ENCODE measurements at places on chromosomes 5 and 9. TPM values are rescaled to one million over a fixed set of nuclear protein-coding genes. Genes with fewer than 3 reads are reported as not detected.

DNA sequence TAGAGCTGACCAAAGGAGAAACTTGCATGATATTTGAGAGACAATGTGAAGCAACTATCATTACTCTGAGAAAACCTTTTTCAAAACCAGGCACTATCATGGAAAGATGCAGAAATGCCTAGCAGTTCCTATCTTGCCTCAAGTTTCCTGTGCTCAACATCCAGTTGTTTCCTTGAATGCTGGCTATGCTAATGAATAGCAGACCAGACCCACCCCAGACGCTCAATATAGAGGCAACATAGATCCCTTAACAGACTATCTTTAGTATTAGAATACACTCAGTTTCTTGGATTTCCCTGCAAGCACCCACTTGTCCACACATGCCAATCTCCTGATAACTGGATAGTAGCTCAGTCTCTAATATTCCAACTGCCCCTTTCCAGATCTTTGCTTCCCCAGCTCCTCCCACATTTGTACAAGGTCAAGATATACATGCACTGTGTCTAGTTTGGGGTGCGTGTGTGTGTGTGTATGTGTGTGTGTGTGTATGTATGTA, 93.3 kb upstream of the PCSK5 start:
- H3K27ac ChIP-seq = no peak overlapping the region
- no peaks in the 10 kb centered on the region for H3K36me3 ChIP-seq
- H3K4me1 ChIP-seq = no peaks in the 10 kb centered on the region
- no peaks in the 10 kb centered on the region for H3K27me3 ChIP-seq
- no peak overlapping the region for H3K4me3 ChIP-seq
- no peak for DNase-seq

- no peak overlapping the region for H3K4me3 ChIP-seq
- peaks cover 6% of the 10 kb centered on the region for H3K4me1 ChIP-seq
- no peak for DNase-seq
- no peaks in the 10 kb centered on the region for H3K27me3 ChIP-seq
Observed at GRCh38 chr5:173697931-173698579, 81.6 kb upstream of the BOD1 start.

DNA sequence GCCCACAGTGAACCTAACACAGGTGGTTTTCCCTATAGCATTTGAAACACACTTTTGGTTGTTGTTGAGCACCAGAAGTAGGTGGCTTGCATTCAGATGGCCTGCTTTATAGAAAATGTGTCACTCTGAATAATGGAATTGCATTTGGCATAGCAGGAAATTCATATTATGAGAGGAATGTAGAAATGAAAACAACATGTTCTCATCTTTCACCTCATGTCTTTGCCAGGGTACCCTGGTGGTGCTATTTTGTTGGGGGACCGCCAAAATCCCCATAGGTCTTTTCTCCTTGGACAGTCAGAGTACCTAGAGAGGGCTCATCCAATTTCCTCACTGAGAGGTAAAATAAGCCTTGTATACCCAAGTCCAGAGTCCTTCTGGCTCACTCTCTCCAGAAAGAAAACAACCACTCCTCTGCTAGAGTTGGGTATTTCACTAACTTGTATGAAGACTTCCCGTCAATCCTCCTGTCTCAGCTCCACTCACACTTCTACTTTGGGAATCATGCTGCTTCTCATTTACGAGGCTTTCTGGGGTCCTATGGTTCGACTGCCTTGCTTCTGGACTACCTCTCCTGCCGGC, 67.4 kb downstream of the MRPS27 start:
- peaks cover 5% of the 10 kb centered on the region for H3K36me3 ChIP-seq
- H3K27me3 ChIP-seq = no peaks in the 10 kb centered on the region
- H3K4me1 ChIP-seq = peaks cover 5% of the 10 kb centered on the region
- no peak overlapping the region for H3K4me3 ChIP-seq

PCDHB15 gene
- 8.3 TPM for total RNA-seq

DNA sequence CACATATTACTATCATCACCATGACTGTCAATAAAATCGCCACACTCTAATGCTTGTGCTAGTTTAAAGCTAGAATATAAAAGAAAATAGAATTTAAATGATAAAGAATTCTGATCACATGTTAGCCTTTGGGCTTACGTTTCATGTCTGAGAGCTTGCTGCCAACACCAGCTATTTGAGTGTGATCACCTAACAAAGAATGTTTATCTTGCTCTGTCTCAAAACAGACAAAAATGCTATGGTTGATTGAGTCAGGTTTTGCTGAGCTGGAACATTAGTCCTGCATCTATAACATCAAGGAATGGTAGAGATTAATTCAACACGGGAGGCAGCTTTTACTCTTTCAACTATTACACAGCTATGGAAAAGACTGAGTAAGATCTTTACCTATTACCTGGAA, 50.7 kb downstream of the MSX2 start:
- no peaks in the 10 kb centered on the region for H3K36me3 ChIP-seq
- H3K4me1 ChIP-seq = peaks cover 10% of the 10 kb centered on the region
- DNase-seq = no peak
- no peak overlapping the region for H3K4me3 ChIP-seq

ENTREP1 gene
- 3.7 TPM for total RNA-seq

GALNT12 gene
- 12.9 TPM for total RNA-seq

GRCh38 chr9:124007565-124008302, 3.8 kb upstream of the LHX2 start:
- no peak for DNase-seq
- no peak overlapping the region for H3K27ac ChIP-seq
- no peak overlapping the region for H3K4me3 ChIP-seq
- H3K36me3 ChIP-seq = no peaks in the 10 kb centered on the region
- H3K4me1 ChIP-seq = peaks cover 11% of the 10 kb centered on the region

URM1 gene
- total RNA-seq = 60.9 TPM

DNA sequence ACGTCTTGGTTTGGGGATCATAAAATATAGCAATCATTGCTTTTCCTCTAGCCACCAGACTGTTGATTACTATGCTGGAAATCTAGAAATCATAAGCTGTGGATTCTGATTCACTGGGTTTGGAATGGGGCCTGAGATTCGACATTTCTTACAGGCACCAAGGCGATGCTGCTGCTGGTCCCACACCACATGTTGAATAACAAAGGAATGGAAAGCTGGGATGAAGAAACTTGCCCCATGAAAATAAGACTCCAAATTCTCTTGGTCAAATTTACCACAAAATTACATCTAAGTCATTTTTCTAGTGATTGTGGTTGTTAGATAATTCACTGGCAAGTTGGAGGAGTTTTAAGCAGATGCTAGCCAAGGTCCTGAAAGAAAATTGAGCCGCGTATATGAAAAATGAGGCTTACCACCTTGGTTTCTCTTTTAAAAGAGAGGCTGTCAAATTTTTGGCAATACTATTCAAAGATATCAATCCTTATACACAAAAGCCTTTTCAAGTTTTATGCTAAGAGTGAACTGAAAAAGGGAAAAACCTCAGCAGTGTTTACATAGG, 23.0 kb upstream of the MEIKIN start:
- H3K36me3 ChIP-seq = no peaks in the 10 kb centered on the region
- no peaks in the 10 kb centered on the region for H3K4me1 ChIP-seq
- H3K27me3 ChIP-seq = no peaks in the 10 kb centered on the region
- no peak overlapping the region for H3K27ac ChIP-seq
- no peak overlapping the region for H3K4me3 ChIP-seq

DNA sequence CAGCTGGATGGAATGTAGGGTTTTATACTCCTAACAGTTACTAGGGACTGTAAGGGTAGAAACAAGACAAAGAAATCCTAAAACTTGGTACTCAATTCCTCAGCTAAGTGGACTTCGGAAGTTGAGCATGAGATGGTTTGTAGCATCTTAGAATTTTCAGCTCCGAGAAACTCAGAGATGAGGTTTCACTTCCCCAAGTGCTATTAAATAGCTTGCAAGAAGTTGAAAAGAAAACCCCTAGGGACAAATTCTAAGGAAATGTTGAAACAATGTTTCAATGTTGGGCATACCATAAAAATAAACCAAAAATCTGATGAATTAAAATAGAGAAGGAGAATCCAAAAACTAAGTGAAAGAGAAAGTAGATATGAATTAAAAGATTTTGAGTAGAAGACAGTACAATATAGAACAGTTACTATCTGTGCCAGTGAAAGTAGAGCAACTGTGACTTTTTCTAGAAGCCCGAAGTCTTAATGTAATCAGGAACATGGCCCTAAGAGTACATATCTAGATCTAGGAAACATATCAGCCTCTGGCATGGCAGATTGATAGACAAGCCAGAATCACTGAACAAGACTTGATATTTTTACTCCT, 308.6 kb upstream of the RGMB start:
- H3K27ac ChIP-seq = no peak overlapping the region
- H3K27me3 ChIP-seq = no peaks in the 10 kb centered on the region
- H3K4me3 ChIP-seq = no peak overlapping the region
- no peaks in the 10 kb centered on the region for H3K4me1 ChIP-seq
- no peaks in the 10 kb centered on the region for H3K36me3 ChIP-seq
- no peak for DNase-seq

Data from progenitor cell of endocrine pancreas (in vitro differentiated cells).